ENCODE measurements at places on chromosomes 5 and 9. TPM values are rescaled to one million over a fixed set of nuclear protein-coding genes. Genes with fewer than 3 reads are reported as not detected.

Gene SLC46A2
- not detected for total RNA-seq

Gene WNT8A
- not detected for total RNA-seq

Gene PDE4D
- total RNA-seq, result 6.5 TPM

Gene QRFP
- not detected for total RNA-seq

Gene SAXO1
- not detected for total RNA-seq

Gene PCDHA1
- not detected for total RNA-seq

Gene TAF11L5
- not detected for total RNA-seq

Gene BARX1
- not detected for total RNA-seq

Gene NPR3
- 19.9 TPM for total RNA-seq

Gene NXNL2
- 1.5 TPM for total RNA-seq

Gene DAP
- 45.2 TPM for total RNA-seq

Gene PCDHGB6
- total RNA-seq, result 1.3 TPM

Gene LCN1
- not detected for total RNA-seq

Gene PGM5
- 0.34 TPM for total RNA-seq

Gene PCDHB9
- not detected for total RNA-seq

Gene ANKRD34B
- not detected for total RNA-seq

Gene F2RL2
- 8.3 TPM for total RNA-seq

Gene PCDHGA8
- 0.15 TPM for total RNA-seq

Gene MSANTD3
- total RNA-seq, result 49.8 TPM

Gene GPR150
- 0.59 TPM for total RNA-seq

Gene MARCHF6
- total RNA-seq, result 19.0 TPM

Gene CFAP90
- total RNA-seq, result 0.84 TPM

Gene CAPSL
- 1.3 TPM for total RNA-seq

Gene GCNT1
- total RNA-seq, result 40.9 TPM

Gene CTNNAL1
- 127 TPM for total RNA-seq

Gene CA9
- 0.74 TPM for total RNA-seq

Gene ANKDD1B
- 0.15 TPM for total RNA-seq

Gene CREBRF
- 3.0 TPM for total RNA-seq

Gene C1QTNF2
- total RNA-seq, result 0.74 TPM

Gene BAAT
- under 0.01 TPM for total RNA-seq

Gene C9orf72
- total RNA-seq, result 4.3 TPM

Gene SLC6A3
- not detected for total RNA-seq

Gene MCTP1
- 5.9 TPM for total RNA-seq

Gene WWC1
- 3.1 TPM for total RNA-seq

Gene ASS1
- 23.5 TPM for total RNA-seq

Gene MOB3B
- total RNA-seq, result 0.17 TPM
